ENCODE measurements at places on chromosomes 12 and 14.
A peak's percentile ranks its signal among the peaks of the same experiment; 100 is the strongest.

GRCh38 chr12:32671930-32672780 is 6.9 kb upstream of the DNM1L start:
- peak; percentile 88 for DNase-seq

- DNase-seq: no peak
These were observed 4.0 kb downstream of the CLEC1A start for GRCh38 chr12:10094646-10095395.

DNA sequence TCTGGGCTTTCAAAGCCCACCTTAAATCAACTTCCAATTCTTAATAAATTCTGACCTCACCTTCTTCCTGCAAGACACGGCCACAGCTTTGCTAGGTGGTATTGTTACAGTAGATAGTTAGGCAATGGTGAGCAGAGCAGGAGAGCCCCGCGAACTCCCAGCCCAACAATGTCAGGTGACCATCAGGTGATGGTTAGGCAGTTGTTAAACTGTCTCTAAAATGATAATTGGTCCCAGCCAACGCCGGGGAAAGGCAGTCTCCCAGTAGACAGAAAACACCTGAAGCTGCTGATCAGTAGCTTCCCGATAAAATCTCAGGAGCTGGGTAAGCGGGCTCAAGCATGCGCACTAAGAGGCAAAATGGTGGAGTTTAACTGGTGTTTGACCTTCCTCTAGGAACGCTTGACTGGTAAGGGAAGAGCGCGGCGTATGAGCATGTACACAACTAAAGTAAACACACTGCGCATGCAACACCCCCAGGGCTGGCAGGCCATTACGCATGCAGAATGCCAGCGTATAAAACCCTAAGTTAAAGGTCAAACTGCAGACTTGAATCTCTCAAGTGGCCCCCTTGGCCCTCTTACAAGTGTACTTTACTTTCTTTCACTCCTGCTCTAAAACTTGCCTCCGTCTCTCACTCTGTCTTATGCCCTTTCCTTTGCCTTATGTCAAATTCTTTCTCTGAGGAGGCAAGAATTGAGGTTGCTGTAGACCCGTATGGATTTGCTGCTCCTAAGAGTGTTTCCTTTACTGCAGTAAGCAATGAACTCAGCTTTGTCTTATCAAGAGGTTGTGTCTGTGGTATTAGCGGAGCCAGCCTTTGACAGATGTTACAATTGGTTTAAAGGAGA is 113.5 kb downstream of the C12orf75 start:
- DNase-seq: no peak

- DNase-seq: no peak
These were observed 18.1 kb upstream of the HSP90B1 start for GRCh38 chr12:103912069-103912468.

- DNase-seq: no peak
These were observed 238.1 kb downstream of the FOXN3 start for GRCh38 chr14:89178800-89179535.

GRCh38 chr14:102686196-102686801 is 91.0 kb upstream of the TRAF3 start:
- no peak for DNase-seq

DNA sequence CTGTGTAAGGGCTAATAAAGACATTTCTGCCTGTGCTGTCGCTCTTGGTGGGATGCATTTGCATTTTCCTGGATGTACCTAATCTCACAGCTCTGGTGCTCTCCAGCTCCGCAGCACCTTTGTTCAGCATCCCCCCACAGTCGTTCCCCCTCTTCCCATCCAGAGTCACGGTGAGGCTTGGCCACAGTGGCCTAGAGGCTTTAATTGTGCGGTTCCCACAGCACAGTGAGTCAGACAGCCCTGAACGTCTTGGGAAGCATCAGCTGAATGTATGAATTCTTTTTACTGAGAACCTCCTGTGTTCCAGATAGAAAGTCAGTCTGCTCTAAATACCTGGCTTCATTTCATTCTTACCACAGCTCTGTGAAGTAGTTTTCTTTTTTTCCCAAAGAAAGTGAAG is 28.7 kb downstream of the MLXIP start:
- DNase-seq: peak; percentile 44

GRCh38 chr12:42296503-42297109 is 29.3 kb downstream of the ZCRB1 start:
- peak; percentile 76 for DNase-seq

DNA sequence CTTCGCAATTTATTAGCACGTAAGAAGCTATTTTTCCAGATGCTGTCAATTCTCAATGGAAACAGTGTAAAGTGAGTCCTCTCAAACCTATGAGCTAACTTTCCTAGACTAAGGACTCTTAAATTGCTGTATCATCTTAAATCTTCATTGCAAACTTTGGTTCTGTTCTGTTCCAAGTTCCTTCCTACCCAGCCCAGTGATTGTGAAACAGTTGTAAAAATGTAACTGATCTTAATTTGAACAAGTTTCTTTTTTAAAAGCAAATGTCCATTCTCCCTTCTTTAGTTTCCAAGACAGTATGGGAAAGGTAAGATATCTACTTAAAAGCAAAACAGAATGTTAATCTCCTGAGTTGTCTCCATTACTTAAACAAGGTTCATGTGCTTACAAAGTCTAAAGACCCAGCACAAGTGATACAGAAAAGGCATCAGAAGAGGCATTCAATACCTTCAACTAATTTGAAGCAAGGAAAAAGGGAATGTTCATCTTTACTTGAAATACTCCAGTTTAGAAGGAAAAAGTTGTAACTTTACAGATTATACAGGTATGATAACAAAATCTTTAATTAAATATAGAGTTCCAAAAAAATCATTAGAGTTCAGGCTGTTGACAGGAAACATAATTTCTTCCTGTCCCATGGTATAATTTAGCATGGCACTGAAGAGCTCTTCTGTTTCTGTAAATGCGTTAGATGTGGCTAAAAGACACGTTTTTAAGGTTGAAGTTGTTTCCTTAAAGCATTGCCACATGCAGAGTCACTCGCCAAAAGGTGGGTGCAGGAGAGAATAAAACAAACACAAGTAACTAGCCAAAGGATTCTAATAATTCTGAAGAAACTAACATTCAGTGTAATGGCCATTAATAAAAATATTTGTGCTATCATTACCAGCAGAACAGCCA is 101.5 kb upstream of the USP15 start:
- DNase-seq: no peak

DNA sequence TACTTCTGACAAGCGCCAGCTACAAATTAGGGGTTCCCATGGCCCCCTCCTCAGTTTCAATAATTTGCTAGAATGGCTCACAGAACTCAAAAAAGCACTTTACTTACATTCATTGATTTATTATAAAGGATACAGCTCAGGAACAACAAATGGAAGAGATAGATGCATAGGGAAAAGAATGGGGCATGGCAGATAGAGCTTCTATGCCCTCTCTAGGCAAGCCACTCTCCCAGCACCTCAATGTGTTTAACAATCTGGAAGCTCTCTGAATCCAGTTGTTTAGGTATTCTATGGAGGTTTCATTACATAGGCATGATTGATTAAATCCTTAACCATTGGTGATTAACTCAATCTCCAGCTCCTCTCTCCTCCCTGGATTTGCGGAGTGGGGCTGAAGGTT is 184.5 kb upstream of the DAAM1 start:
- DNase-seq: peak; percentile 18

- DNase-seq: peak; percentile 69
These were observed 75.5 kb downstream of the GALNT9 start for GRCh38 chr12:132253698-132254480.

GRCh38 chr12:55664826-55665225 is 28.1 kb downstream of the OR10P1 start:
- no peak for DNase-seq

DNA sequence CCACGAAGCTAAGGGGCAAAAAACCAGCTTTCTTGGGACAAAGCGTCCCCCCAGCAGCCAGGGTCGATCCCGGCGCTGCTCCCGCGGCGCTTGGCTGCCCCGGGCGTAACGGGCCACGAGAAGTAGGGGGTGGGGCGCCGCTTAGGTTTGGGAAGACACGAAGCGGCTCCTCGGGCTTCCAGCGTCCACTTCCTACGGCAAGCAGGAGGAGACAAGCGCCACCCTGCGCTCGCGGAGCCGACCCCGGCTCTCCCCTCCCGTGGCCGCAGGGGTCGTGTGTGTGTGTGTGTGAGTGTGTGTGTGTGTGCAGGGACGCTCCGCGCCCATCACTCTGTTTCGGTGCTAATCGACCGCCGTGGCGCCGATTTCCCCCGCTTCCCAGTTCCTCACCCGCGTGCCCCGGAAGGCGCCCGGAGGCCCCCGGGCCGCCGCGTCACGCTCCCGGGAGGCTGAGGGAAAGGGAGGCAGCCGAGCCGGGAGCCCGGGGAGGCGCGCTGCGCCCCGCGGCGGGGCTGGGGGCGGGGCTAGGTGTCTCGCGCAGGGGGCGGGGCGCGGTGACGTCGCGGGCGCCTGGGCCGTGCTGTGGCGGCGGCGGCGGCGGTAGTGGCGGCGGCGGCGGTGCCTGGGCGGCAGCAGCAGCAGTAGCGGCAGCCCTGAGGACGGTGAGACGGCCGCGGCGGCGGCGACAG is at the start of gene ERC1:
Gene ERC1 (plus strand): TSS at position 563 of the 689 bp plus-strand sequence. CDS start 36,681 bp downstream, outside the sequence.
- peak; percentile 97 for DNase-seq

- peak; percentile 11 for DNase-seq
These were observed 54.4 kb downstream of the AKAP6 start for GRCh38 chr14:32383364-32384009.

GRCh38 chr12:93763746-93764147 is 86.6 kb downstream of the CRADD start:
- DNase-seq: peak; percentile 57

DNA sequence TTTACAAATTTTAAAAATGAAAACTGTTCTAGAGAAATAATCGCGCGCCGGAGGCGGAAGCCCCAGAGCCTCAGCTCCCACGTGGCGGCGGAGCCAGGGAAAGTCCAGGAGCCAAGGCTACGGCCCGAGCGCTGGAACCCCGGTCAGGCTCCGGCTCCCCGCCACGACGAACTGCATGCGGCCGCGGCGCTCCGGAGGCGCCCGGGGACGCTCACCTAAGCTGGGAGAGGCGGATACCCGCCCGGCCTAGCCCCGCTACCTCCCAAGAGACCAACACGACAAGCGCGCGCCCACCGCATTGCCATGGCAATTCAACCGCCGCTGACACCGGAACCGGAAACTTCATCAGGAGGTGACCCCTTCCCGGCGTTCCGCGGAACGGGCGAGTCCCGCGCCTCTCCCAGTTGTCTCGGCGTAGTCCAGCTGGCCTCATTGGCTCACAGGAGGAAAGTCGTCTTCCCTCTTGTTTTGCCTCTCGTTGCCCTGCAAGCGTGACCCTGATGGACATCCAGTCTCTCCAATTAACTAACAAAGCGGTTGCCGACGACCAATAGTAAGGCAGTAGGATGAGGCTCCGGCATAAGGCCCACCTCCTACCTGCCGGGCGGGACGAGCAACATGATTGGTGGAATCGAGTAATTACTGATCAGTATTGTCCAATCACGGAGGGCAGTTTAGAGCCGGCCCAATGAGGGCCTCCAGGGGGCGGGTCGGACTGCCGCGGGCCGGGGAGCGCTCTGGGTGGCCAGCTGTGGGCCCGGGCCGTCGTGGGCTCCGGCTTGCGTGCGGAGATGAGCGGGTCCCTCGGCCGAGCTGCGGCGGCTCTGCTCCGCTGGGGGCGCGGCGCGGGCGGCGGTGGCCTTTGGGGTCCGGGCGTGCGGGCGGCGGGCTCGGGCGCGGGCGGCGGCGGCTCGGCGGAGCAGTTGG is at the start of gene GLRX5:
Gene GLRX5 (plus strand): TSS at position 752 of the 927 bp plus-strand sequence. CDS start 40 bp downstream, at position 792.
- DNase-seq: peak; percentile 100

Measured in NCI-H69 (cell line).